Cardiac muscle cell (in vitro differentiated cells and primary cell): ENCODE measurements at places on chromosomes 6 and 20. TPM values are rescaled to one million over a fixed set of nuclear protein-coding genes. Genes with fewer than 3 reads are reported as not detected.

GRCh38 chr20:3326779-3327521 is 80.5 kb downstream of the DNAAF9 start:
- DNase-seq: peak; percentile 9

DNA sequence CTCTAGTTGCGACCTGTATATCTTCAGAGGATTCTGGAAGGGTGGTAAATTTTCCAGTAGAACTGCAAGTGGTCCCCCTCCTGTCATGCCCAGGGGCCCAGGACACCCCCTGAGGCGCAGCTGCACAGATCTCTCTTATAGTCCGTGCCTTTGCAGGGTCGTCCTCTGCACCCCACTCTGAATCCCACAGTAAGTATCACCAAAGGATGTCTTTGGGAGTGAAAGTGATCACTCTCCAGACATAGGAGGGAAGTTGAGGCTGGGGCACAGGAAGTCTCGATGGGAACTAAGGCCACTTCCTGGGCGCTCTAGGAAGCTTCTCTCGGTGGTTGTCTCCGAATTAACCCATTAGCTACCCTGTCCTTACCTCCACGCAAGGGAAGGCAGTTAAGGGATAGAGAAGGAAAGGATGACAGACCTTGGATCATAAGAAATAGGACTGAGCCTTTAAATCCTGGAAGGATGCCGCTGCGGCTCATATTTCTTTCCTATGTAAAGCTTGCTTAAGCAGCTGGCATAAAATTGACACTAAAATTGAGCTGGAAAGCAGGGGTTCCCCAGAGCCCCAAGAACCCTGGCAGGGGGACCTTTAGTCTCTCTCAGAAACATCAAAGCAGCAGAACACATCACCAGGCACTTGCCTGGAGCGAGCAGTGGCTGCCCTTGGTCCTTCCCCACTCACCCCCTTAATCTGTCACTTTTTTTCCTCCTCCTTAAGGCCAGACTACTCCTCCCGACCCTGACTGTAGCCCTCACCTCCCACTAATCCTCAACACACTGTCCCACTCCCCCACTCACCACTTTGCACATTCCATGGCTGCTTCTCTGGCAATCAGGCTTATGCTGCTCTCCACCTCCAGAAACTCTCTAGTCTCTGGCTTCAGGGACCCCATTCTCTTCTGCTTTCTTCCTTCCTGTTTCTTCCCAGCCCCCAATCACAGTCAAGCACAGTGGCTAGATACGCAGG is at the start of gene ZKSCAN4:
ZKSCAN4 (minus strand) TSS at position 261 of the 967 bp plus-strand sequence. CDS start 289 bp downstream, outside the sequence.
- DNase-seq: peak; percentile 94

- no peak for DNase-seq
Measured at GRCh38 chr6:109315341-109316110, 66.7 kb downstream of the CD164 start.

GRCh38 chr6:114051031-114051430 is 80.1 kb upstream of the HDAC2 start:
- DNase-seq: no peak

DNA sequence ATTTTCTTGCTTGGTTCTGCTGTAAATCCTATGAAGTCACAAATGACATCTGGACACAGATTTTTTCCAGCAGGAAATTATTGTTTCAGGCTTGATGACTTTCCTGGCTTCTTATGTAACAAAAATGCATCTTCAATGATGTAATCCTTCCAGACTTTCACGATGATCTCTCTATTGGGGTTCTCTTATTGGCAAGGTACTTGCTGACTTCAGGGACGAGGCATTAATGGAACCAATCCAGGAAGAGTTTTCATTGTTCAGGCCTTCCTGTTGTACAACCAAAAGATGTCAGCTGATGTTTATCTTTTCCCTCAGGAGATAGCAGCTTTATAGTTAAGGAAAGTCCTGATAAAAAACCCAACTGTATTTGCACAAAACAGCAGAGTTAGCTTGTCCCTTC is 118.5 kb upstream of the MMS22L start:
- no peak for DNase-seq

DNA sequence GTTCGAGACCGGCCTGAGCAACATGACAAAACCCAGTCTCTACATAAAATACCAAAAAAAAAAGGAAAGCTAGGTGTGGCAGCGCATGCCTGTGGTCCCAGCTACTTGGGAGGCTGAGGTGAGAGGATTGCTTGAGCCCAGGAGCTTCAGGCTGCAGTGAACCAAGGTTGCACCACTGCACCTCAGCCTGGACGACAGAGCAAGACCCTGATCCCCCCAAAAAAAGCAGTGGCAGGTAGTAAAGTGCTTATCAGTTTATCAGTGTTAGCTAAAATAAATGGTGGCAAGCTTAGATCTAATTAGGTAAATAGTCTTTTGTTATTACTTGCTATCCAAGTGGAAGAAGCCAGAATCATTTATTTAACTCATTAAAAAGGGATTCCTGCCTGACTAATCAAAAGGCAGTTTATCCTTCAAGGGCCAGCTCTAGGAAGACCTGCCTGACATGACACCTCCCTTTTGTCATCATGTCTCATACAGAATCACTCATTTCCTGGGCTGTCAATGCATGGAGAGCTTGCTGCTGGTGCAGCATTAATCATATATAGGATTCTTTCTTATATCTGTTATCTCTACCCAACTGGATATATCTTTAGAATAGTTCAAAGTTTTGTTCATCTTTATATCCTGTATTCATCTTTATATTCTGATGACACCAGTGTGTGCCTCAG is 9.6 kb downstream of the DSTN start:
- no peak for DNase-seq

DNA sequence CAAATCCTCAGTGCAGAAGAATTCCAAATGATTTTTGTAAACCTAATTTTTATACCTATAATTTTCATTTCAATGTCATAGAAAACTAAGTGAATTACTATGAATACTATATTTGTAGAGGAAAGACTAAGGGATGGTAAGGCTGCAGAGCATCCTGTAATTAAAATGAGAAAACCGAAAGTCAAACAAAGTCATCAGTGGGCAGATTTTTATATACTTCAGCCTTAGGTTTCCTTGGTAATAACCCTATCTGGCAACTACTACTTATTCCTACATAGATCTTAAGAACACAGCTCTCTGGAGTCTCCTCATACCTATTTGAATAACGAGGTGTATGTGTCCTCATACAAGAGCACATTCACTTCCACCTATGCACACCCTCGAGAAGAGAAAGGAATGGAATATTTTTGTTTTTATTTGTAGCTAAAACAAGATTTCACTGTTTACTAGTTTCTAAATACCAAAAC is 117.9 kb upstream of the SGK1 start:
- DNase-seq: no peak

GRCh38 chr20:52975803-52976531 is 3.8 kb downstream of the TSHZ2 start:
- DNase-seq: no peak

DNA sequence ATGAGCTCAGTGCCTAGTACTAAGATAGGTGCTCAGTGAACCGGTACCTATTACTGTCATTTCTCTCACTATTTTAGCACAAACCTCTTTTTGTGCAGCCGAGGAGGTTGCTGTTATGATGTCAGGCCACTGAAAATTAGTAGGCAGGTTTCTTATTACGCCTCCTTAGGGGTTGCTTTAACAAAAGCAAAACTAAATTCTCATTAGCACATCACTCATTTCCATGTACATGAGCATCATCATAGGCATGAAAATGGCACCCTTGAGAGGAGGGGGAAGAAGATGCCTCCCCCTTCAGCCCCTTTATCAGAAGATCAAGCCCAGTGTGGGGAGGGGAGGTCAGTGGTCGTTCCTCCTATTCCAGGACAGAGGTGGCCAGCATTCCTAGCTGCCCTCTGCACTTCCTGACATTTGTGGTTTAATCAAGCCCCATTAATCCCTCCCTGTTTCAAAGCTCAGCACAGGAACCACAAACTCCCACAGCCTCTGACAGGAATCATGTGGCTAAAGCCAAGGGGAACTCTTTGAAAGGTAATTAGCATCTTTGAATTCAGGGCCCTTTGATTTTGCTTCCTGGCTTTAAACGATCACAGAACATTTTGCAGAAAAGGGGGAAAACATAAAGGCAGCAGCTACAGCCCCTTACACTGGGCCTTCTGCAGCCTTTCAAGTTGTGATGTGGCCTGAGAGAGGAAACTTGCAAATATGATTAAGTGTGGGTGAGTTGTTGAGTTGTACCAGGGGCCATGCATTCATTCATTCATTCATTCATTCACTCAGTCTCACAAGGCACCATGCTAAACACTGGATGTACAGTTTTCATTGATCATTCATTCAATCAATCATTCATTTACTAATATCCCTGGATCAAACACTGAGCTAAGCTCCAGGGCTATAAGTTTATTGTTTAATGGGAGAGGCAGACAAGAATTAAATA is 31.9 kb upstream of the PSMF1 start:
- no peak for DNase-seq

DNA sequence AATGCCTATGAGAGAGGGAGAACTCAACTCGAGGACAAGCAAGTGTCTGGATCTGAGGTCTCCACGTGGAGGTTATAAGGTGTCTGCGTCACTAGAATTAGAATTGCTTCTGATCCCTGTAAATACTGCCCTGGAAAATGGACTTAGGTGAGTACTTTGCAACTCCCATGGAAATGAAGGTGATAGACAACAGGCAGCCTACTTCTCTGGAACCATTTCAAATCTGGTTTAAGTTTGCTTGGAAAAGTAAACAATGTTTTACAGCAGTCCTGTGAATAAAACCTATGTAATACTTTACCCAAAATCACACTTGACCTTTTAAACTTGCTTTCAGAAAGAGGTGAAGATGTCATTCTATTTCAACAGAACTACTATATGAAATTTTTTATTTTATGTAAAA is 70.1 kb upstream of the TENT5A start:
- DNase-seq: no peak

DNA sequence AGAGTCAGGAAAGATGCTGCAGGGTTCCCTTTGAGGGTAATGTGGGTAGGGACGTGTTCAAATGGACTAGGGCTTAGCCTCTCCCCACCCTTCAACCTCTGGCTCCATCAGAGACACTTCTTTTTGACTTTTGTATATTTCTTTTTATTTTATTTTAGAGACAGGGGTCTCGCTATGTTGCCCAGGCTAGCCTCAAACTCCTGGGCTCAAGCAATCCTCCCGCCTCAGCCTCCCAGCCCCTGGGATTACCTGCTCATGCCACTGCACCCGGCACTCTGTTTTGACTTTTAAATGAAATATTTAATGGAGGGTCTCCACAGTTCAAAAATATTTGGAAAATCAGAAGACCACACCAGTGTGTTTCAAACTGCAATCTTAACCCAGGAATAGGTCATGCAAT is 8.6 kb downstream of the HNF4A start:
- no peak for DNase-seq

OR2J3 gene
- total RNA-seq: not detected in 2 replicates

TMEM244 gene
- not detected in 2 replicates for total RNA-seq

GJA10 gene
- not detected in 2 replicates for total RNA-seq

TUBB2B gene
- total RNA-seq: 57.6 and 83.9 TPM in 2 replicates

IPCEF1 gene
- 0.15 and 0.46 TPM in 2 replicates for total RNA-seq

KCNG1 gene
- total RNA-seq: 72.0 and 129 TPM in 2 replicates
